ENCODE measurements at places on chromosomes 13 and 19.
A peak's percentile ranks its signal among the peaks of the same experiment; 100 is the strongest.

- no peak for DNase-seq
These were observed 369.0 kb downstream of the UQCRFS1 start for GRCh38 chr19:28843761-28844492.

GRCh38 chr19:54011507-54012211 lies 20.2 kb downstream of the CACNG6 start:
- DNase-seq, result no peak

- DNase-seq, result no peak
These were observed 817.5 kb upstream of the SLC10A2 start for GRCh38 chr13:103883698-103884097.

GRCh38 chr13:31733066-31733465 lies 6.3 kb upstream of the RXFP2 start:
- no peak for DNase-seq

DNA sequence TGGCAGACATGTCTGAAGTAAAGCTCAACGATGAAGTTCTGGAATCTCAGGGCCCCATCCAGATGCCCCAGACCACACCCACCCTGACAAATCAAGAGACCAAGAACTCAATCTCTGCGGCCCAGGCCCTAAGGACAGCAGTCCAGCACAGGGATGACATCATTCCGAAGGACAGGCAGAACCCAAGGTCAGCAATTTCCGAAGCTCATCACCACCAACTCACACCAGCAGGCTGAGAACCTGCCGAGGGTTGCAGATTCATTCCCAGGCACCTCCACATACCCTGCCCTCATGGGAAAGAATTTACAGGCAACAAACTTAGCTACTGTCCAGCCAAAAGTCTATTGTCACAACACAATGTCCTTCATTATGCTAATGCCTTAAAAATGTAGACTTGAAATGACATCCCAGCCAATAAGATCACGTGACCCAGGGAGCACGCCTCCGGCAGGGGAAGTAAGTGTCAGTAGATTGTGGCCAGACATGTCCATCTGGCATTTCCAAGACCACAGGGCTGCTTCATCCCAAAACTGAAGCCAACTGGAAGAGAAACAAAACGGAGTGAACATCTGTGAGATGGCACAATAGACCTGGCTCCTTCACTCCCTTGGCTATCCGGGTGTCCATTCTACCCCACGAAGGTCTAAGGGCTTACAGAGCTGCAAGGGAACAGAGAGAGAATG lies 98.8 kb downstream of the CRYL1 start:
- no peak for DNase-seq

DNA sequence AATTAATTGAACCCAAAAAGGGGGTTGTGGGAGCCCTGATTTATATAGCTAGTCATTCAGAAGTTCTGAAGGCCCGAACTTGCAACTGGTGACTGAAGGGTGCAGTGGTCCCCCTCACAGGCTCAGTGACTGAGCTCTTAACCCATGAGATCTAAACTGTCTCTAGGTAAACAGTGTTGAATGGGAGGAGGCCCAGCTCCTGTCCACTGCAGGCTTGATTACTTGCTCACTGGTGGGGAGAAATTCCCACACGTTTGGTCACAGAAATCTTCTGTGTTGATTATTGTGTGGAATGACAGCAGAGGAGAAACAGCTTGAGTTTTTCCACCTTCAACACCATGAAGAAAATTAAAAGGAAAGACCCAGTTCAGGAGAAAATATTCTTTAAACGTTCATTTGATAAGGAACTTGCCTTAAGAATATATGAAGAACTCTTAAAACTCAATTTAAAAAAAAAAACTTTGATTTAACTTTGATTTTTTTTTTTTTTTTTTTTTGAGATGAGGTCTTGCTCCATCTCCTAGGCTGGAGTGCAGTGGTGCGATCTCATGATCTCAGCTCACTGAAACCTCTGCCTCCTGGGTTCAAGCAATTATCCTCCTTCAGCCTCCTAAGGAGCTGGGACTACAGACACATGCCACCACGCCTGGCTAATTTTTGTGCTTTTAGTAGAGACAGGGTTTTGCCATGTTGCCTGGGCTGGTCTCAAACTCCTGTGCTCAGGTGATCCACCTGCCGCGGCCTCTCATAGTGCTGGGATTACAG lies 249.3 kb downstream of the UQCRFS1 start:
- DNase-seq, result no peak

- DNase-seq, result no peak
These were observed 20.5 kb upstream of the SHKBP1 start for GRCh38 chr19:40555978-40556689.

DNA sequence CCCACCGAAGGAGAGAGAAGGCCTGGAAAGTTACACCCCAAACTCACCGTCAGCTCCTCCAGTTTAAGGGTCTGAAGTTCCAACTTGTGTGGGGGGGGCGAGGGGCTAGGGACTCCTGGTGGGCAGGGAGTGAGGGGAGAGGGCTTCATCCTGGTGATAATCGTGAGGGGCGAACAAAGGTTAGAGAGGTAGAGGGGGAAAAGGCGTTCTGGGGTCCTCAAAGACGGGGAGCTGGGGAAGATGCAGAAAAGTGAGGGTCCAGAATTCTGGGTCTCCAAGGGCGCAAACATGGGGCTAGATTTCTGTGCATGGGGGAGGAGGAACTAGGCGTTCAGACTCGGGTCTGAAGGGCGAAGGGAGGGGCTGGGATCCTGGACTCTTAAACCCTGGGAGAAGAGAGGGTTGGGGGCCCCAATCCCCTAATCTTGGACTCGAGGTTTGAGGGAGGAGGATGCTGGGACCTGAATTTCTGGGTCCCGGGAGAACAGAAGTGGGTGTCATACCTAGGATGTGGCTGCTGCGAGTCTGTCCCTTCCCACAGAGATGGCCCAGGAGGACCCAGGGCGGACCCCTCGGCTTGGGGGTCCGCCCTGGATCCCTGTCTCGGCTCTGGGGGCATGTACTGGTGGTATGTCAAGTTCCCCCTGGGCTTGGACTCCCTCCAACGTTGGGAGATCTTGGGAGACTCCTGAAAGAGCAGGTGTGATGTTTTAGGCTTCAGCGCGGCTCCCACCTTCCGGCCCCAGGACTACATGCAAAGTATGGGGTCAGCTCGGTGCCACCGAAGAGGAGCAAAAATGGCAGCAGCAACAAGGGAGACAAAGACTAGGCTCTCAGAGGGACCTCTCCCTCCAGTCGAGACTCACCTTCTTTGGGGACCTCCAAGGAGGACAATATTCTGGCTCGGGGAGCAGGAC lies 4.5 kb downstream of the MAMSTR start:
- DNase-seq, result no peak

DNA sequence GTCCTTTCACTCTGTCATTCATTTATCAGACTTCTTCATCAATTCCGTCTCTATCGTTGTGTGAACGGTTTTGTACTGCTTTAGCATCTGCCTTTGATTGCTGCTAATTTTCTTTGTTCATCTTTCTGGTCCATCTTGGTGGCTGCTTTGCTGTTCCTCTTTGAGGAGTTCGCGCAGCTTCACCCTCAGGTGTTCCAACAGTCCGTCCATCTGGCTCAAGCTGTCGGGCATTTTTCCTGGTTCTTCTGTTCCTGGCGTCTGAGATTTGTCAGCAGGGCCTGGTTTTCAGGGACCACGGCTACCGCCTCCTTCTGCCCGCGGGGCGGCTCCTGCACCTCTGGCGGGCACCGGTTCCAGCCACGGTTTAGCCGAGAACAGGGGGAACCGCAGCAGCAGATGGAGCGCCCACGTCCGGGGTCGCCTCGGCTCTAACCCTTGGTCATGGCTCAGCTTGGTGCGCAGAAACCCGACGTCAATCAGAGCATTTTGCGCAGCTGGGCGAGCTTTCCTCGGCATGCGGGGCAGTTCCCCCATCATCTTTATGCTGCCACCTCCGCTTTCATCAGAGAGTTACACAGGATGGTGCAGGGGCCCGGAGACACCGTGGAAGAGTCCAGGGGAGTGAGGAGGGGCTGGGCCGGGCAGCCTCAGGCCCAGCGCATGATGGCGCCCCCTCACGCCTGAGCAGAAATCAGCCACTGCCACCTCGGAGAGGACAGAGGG lies 89.5 kb downstream of the ZNF100 start:
- DNase-seq, result no peak

DNA sequence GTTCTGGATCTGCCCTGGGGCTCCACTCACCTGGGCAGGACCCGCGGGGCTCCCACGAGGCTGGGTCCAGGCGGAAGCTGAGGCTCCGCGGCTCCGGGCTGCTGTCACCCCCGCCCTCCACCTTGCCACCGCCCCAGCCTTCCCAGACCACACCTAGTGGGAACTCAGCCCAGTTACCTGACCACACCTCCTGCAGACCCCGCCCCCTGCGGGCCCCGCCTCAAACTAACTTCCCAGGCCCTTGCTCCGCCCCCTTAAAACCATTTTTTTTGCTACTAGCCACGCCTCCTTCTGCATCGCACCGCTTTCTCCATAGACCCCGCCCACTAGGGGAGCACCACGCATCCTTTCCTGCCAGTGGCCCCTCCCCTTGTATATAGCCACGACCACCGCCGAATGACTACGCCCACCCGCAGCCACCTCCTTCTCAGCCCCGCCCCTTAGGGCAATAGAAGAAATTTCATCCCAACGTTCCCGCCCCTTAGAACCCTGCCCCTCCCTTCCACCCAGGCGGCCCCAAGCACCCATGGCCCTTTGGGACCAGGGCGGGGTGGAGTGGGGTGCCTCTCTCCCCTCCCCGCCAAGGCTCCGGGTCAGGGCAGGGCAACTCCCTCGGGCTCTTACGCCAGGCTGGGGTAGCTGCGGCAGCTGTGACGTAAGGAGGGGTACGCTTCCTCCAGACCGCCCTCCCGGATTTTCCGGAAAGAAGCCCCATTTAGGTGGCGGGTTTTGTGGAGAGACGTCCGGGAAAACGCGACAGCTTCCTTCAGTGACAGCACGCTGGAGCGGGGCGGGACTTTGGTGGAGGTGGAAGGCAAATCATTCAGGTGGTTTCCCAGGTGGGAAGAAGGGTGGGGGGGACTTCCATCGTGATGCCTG lies at the start of gene SH2D3A:
SH2D3A (minus strand) TSS at position 79 of the 879 bp plus-strand sequence. CDS start 3,687 bp downstream, outside the sequence.
- DNase-seq, result peak; percentile 81

DNA sequence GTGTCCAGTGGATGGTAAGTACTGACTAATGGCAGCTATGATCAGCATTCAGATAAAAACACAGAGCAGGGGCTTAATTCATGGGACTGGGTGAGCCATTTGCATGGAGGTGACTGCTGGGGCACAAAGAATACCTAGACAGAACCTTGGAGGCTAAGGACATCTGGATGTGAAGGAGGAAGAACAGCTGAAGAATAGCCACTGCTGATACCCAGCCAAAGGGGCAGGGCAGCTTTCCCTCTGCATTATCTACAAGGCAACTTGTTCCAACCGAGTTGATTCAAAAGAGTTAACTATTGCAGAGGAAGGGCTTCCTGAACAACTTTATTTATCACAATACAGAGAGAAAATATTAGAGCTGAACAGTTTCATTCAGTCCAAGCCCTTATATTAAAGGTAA lies 13.1 kb upstream of the THSD1 start:
- no peak for DNase-seq

DNA sequence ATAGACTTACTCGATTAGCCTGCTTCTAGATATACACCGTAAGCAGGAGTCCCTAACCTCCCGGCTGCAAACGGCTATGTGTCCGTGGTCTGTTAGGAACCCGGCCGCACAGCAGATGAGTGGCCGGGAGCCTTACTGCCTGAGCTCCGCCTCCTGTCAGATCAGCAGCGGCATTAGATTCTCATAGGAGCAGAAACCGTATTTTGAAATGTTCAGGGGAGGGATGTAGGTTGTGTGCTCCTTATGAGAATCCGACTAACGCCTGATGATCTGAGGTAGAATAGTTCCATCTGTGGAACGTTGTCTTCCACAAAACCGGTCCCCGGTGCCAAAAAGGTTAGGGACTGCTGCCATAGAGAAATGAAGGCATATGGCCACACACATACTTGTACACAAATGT lies 1491.9 kb downstream of the SLITRK5 start:
- no peak for DNase-seq

- DNase-seq, result no peak
These were observed 1124.8 kb upstream of the PRR20A start for GRCh38 chr13:56015919-56016318.

- no peak for DNase-seq
These were observed 186.7 kb downstream of the RFC3 start for GRCh38 chr13:34004676-34005075.

- DNase-seq, result no peak
These were observed 71.2 kb upstream of the ADGRE5 start for GRCh38 chr19:14310055-14310454.
